ENCODE measurements at places on chromosomes 3 and 15. TPM values are rescaled to one million over a fixed set of nuclear protein-coding genes. Genes with fewer than 3 reads are reported as not detected.

Gene RTP4
- total RNA-seq, result 2.8 TPM

GRCh38 chr15:39706206-39706605, 76.4 kb downstream of the FSIP1 start:
- H3K4me3 ChIP-seq, result no peak overlapping the region
- no peak overlapping the region for H3K27ac ChIP-seq
- H3K4me1 ChIP-seq, result no peaks in the 10 kb centered on the region
- H3K27me3 ChIP-seq, result no peaks in the 10 kb centered on the region
- no peak for DNase-seq

GRCh38 chr3:53485675-53486403, 8.6 kb upstream of the CACNA1D start:
- H3K4me1 ChIP-seq, result no peaks in the 10 kb centered on the region
- H3K27ac ChIP-seq, result no peak overlapping the region
- no peak for DNase-seq
- peaks cover 28% of the 10 kb centered on the region for H3K27me3 ChIP-seq

DNA sequence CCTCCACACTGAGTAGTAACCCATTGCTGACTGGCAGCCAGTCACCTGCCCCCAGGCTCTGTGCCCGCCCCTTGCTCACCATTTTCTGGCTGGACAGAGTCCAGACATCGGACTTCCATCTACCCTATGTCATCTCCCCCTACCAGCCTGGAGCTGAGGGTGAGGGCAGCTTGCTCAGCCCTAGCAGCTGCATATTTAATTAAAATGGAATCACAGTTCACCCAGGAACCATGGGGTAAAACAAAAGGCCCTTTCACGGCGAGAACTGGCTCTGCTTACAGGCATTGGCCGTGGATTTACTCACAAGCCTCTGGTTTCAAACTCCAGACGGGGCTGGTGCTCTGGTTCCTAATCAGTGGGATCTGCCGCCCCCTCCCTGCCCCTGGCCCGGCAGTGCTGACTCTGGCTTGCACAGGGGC, 94.9 kb upstream of the ATP2B2 start:
- no peak overlapping the region for H3K27ac ChIP-seq
- no peaks in the 10 kb centered on the region for H3K36me3 ChIP-seq
- H3K4me1 ChIP-seq, result peaks cover 37% of the 10 kb centered on the region
- peaks cover 76% of the 10 kb centered on the region for H3K27me3 ChIP-seq
- H3K4me3 ChIP-seq, result no peak overlapping the region

GRCh38 chr3:37349640-37350039, 175.3 kb upstream of the LRRFIP2 start:
- H3K36me3 ChIP-seq, result peaks cover 18% of the 10 kb centered on the region
- no peak overlapping the region for H3K27ac ChIP-seq
- no peak for DNase-seq
- H3K4me1 ChIP-seq, result no peaks in the 10 kb centered on the region
- H3K27me3 ChIP-seq, result no peaks in the 10 kb centered on the region

Gene CAMK1
- 47.4 TPM for total RNA-seq

DNA sequence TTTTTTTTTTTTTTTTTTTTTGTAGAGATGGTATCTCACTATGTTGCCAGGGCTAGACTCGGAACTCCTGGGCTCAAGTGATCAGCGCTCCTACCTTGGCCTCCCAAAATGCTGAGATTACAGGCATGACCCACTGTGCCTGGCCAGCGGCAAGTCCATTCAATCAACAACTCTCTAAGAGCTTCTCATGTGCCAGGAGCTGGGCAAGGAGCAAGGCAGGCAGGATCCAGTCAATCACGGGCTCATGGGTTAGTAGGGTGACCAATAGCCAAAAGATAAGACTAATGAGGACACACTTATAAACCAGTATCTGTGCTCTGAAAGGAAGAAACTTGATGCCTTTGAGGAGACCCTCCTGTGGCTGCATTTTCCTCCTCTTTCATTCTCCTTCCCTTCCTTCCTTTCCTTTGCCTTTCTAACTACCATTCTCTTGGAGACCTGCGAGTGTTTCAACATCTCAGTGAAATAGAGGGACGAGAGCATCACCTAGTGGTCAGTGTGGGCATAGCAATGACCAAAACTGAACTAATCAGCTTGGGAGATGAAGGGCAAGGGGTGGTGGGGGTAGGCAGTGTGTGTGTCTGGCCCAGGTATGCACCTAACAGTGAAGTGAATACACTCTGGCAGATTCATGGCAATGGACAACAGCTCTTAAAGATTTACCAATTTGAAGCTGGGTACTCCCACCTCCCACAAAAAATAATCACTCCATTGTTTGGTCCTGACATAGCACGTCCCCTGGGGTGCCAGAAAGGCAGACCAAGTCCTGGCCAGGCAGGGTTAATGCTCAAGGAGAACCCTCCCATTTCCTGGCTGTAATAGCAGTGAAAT, 6.3 kb downstream of the RPP25 start:
- no peak overlapping the region for H3K27ac ChIP-seq
- DNase-seq, result peak; percentile 75
- no peaks in the 10 kb centered on the region for H3K36me3 ChIP-seq
- H3K4me1 ChIP-seq, result peaks cover 16% of the 10 kb centered on the region
- no peak overlapping the region for H3K4me3 ChIP-seq

- H3K36me3 ChIP-seq, result no peaks in the 10 kb centered on the region
- no peaks in the 10 kb centered on the region for H3K4me1 ChIP-seq
- H3K4me3 ChIP-seq, result no peak overlapping the region
- no peak overlapping the region for H3K27ac ChIP-seq
- no peak for DNase-seq
Measured at GRCh38 chr3:37645517-37646380, 215.9 kb upstream of the CTDSPL start.

- H3K36me3 ChIP-seq, result no peaks in the 10 kb centered on the region
- no peak overlapping the region for H3K27ac ChIP-seq
- DNase-seq, result no peak
- no peak overlapping the region for H3K4me3 ChIP-seq
- no peaks in the 10 kb centered on the region for H3K4me1 ChIP-seq
- H3K27me3 ChIP-seq, result no peaks in the 10 kb centered on the region
Measured at GRCh38 chr3:8584661-8585060, 59.9 kb downstream of the SSUH2 start.

DNA sequence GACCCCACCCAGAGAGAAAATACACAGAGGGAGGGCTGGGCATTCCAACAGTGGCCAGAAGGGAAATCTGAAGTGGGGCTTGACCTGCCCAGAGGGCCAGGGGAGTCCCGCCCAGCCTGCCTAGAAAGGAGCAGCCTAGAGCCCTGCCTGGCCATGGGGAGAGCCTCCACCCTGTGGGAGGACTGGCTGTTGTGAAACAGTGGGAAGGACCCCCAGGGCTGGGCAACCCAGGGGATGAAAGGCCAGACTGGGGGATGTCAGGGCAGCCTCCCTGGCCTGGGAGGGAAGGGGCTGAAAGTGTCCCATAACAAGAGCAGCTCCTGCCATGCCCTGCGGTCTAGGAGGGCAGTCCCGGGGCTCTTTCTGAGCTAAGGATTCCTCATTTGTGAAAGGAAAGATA, 69.0 kb downstream of the SLC12A8 start:
- H3K4me1 ChIP-seq, result peaks cover 29% of the 10 kb centered on the region
- H3K27me3 ChIP-seq, result peaks cover 55% of the 10 kb centered on the region
- no peak overlapping the region for H3K27ac ChIP-seq
- no peak for DNase-seq

- no peak overlapping the region for H3K27ac ChIP-seq
- no peaks in the 10 kb centered on the region for H3K27me3 ChIP-seq
- no peaks in the 10 kb centered on the region for H3K4me1 ChIP-seq
- no peaks in the 10 kb centered on the region for H3K36me3 ChIP-seq
Measured at GRCh38 chr3:182954553-182955235, 25.6 kb downstream of the DCUN1D1 start.

- H3K27me3 ChIP-seq, result no peaks in the 10 kb centered on the region
- no peaks in the 10 kb centered on the region for H3K36me3 ChIP-seq
- H3K4me3 ChIP-seq, result no peak overlapping the region
- no peak for DNase-seq
- peaks cover 10% of the 10 kb centered on the region for H3K4me1 ChIP-seq
- no peak overlapping the region for H3K27ac ChIP-seq
Measured at GRCh38 chr3:112261742-112262141, 32.3 kb downstream of the SLC9C1 start.

Gene GMNC
- not detected for total RNA-seq

Gene RARB
- not detected for total RNA-seq

GRCh38 chr3:168165390-168166269, 69.9 kb upstream of the GOLIM4 start:
- no peak overlapping the region for H3K27ac ChIP-seq
- peak; percentile 49 for DNase-seq
- H3K36me3 ChIP-seq, result no peaks in the 10 kb centered on the region
- H3K4me1 ChIP-seq, result no peaks in the 10 kb centered on the region
- H3K4me3 ChIP-seq, result no peak overlapping the region

Gene PYGO1
- total RNA-seq, result not detected

Gene IL16
- 63.2 TPM for total RNA-seq
